ENCODE measurements at places on chromosomes 3 and 15. TPM values are rescaled to one million over a fixed set of nuclear protein-coding genes. Genes with fewer than 3 reads are reported as not detected.

GRCh38 chr15:73756947-73757513 lies 3.9 kb upstream of the INSYN1 start:
- no peak for DNase-seq

GRCh38 chr3:128505771-128506170 lies 12.8 kb upstream of the GATA2 start:
- no peak for DNase-seq

DNA sequence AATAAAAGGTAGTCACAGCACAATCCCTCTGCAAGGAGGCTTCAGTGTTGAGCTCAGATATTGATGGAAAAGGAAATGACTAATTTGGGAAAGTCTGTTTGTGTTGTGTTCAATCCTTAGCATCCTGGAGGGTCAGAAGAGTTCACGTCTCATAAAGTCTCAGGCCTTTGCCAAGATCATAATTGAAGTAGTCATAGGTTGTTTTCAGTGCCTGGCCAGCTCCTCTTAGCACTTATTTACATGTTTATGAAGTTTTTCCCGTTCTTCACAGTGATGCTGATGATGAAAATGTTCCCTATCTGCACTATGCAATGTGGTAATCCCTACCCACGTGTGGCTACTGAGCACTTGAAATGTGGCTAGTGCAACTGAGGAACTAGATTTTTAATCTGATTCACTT lies 61.6 kb upstream of the TGFBR2 start:
- no peak for DNase-seq

DNA sequence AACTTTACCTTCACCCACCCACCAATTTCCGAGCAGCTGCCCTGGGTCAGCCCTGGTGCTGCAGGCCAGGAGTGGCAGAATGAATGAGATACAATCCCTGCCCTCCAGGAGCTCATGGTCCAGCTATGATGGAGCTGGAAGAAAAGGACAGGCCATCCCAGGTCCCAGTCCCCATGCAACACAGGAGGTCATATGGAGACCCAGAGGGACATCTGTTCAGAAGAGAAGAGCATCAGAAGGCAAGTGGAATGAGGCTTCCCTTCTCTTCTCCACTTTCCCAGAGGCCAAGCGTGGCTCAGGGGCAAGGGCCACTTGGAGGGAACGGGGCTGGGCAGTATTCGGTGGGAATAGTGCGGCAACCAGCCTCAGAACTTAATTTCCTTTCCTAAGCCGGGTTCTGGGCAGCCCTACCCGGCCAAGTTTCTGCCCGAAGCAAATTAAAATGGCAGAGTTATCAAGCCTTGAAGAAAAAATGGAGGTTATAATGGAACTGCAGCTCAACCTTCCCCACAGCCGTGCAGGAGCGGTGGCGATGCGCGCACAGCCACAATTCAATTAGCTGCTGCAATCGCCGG lies 35.9 kb downstream of the TLE3 start:
- DNase-seq: no peak

DNA sequence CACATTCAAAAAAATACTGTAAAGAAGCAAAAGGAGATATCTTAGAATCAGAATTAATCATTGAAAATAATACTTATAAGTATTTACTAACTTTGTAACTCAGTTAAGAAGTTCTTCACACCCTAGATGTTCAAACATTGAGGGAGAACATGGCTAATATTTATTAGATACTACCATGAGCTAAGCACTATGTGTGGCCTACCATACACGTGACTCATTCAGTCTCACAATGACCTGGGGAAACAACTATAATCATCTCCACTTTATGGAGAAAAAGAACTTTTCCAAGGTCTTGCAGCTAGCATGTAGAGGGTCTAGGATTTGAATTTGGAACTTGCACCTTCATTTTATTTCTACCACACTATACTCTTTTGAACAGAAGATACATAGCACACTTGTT lies 361.9 kb upstream of the CFAP20DC start:
- no peak for DNase-seq

GRCh38 chr15:94792196-94792595 lies 560.8 kb downstream of the MCTP2 start:
- no peak for DNase-seq

- DNase-seq: no peak
Measured at GRCh38 chr15:63539521-63539920, 35.1 kb downstream of the USP3 start.

DNA sequence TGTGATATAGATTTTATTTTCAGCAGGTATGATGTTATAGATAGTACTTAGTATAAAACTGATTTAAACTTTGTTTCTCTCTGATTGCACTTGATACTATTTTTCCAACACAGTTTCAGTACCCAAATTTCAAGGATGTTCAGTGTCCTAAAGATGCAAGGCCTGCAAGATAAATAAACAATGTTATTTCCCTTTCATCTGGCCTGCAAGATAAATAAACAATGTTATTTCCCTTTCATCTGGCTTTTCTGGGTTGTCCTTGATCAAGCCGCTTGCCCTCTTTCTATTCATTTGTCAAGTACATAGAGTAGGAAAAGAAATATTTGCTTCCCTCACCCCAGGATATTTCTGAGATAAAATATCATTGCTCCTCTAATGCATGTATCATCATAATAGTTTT lies 571.0 kb downstream of the FGF12 start:
- DNase-seq: no peak

DNA sequence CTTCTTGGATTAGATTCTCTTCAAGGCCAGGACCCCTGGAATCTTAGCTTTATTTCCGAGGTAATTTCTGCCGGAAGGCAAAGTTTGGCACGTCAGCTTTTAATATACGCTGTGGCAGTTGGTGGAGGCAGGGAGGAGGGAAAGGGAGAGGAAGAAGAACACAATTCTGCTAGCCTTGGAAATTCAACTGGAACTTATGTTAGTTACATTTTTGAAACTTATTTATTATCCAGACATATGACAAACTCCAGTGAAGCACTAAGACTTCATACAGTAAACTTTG lies 100.1 kb upstream of the TSC22D2 start:
- no peak for DNase-seq

- DNase-seq: no peak
Measured at GRCh38 chr3:119642746-119643473, 17.5 kb downstream of the POPDC2 start.

- no peak for DNase-seq
Measured at GRCh38 chr3:82058809-82059208, 297.4 kb upstream of the GBE1 start.

GRCh38 chr3:45214061-45214680 lies 11.9 kb downstream of the TMEM158 start:
- no peak for DNase-seq

- DNase-seq: no peak
Measured at GRCh38 chr3:112138219-112138969, 5.3 kb upstream of the GCSAM start.

DNA sequence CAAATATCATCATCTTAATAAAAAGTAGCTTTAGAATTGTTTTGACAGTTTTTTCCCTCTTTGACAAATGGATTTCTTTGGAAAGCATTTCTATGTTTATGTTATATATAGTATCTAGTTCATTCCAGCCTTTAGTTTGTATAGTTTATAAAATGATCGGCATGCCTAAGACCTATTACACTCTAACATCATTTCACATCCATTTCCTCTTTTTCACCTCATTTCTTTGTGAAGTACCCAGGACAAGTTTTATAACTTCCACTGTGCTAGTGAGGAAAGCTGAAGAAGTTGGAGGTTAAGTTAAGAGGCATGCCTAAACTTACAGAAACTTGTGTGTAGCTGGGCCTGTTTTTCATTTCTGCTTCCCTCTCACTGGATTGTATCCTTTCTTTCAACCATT lies 178.4 kb downstream of the TP63 start:
- no peak for DNase-seq

DNA sequence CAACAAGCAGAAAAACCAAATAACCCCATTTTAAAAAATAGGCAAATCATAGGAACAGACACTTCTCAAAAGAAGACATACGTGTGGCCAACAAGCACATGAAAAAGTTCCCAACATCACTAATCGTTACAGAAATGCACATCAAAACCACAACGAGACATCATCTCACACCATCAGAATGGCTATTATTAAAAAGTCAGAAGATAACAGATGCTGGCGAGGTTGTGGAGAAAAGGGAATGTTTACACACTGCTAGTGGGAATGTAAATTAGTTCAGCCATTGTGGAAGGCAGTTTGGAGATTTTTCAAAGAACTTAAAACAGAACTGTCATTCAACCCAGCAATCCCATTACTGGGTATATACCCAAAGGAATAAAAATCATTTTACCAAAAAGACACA lies 60.7 kb downstream of the ABI3BP start:
- no peak for DNase-seq

Gene KCNMB3
- total RNA-seq: 1.6 TPM

Gene TM4SF18
- 6.7 TPM for total RNA-seq

Gene NEK10
- total RNA-seq: 10.3 TPM

Gene PRR20G
- total RNA-seq: not detected

Data from right atrium auricular region (tissue), 2 donors.